ENCODE measurements at places on chromosomes 5 and 9.

GRCh38 chr5:58786711-58787303 lies 203.9 kb downstream of the RAB3C start:
- DNase-seq: no peak

GRCh38 chr9:78430387-78430786 lies 133.5 kb downstream of the PSAT1 start:
- DNase-seq: no peak

GRCh38 chr9:3768712-3769457 lies 243.1 kb upstream of the RFX3 start:
- no peak for DNase-seq

DNA sequence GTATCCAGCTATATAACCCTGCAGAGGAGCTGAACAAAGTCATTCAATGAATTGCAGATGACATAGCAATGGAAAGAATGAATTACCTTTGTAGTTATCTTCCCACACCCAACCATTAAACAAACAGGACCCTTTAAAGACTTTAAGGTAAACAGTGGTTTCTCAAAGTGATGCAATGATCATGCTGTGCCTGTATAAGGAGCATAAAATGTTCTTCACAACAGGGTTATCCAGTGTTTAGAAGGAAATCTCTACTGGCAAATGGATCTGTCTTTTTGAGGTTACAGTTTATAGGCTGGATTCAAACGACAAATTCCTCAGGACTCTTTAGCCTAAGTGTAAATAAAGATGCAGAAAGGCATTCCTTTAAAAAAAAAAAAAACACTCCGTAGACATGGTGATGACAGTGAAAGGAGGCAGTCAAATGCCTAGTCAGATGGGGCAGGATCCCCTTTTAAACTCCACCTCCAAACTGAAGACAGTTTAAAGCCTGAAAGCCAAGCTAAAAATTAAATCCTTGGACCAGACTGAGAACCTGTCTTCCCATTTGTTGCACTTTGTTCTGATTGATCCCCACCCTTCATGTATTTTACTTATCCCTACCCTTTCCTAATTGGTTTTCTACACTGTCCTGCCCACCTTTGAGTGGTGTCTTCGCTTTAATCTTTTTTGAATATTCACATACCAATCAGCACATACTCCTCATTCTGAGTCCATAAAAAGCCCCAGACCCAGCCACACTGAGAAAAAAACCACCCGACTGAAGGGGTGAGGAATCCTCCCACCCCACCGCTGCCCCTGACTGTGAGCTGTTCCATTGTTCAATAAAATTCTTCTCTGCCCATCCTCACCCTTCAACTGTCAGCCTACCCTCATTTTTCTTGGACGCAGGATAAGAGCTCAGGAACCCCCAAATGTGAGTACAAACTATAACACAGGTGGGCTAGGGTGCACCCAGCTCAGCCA lies 761.3 kb upstream of the DMAC1 start:
- peak; percentile 53 for DNase-seq

DNA sequence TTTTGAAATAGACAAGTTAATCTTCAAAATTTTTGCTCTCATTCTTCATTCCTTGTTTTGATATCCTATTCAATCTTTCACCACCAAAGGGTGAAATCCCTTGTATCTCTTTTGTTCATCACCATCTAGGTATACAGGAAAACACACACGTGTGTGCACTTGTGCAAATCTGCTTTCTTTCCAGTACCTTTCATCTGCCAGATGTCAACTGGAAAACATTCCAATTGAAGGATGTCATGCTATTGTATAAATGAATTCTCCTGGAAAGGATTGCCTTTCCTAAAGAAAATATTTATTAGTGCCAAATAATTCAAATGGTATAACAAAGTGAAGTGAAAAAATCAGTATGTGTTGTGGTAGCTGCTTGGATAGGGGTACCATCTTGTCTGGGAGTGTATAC lies 123.7 kb downstream of the RANBP17 start:
- no peak for DNase-seq

DNA sequence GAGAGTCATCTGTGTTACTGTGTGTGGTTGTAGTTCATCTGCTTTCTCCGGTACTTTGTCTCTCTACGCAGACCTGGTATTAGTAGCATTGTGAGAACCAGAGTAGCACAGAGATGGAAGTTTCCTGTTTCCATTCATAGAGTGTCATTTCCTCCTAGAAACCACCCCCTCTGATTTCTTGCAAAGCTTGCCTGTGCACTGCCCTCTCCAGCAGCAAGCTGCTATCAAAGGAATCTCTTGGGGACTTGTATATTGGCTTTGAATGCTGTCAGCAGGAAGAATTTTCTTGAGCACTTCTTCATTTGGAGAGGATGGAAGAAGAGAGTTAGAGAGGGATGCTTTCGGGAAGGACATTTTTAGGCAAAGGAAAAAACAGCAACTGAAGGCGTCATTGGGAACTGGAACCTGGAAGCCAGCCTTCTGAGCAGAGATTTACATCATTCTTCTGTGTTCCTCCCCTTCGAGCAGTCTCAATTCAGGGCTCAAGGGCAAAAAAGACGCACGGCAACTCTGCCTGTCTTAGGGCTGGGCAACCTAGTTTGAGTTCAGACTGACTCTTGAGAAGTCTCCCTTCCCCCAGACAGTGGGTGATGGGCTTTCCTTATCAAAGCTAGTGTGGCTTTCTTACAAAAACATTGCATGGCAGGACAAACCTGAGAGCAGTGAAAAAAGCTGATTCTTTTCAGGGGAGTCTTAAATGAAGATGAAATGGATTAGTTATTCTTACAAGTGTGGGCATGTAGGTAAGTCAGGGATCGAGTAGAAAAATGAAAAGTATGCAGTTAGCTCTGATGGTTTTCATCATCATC lies 226.3 kb downstream of the AOPEP start:
- DNase-seq: peak; percentile 32

Data from endodermal cell (in vitro differentiated cells).